NCI-H2081 (cell line): ENCODE measurements at places on chromosomes 2 and 18.

- DNase-seq, result peak; percentile 19
These were observed 25.9 kb downstream of the CD8A start for GRCh38 chr2:86764661-86765309.

DNA sequence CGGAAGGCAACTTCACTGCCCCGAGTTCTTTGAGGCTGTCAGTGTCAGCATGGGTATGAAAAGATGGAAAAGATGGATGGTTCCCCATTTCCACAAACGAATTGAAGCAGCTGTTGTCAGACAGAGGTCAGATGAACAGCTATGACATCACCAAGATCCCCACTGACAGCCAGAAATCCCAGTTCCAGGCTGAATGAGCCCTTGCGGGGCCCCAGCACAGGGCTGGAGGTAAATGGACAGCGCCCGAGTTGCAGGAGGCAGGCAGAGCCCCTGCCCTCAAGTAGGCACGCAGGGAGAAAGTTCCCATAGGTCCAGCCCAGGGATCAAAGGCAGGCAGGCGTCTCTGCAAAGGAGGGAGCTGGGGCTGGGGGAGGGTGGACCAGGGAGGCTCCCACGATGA lies 169.5 kb upstream of the AGAP1 start:
- DNase-seq, result no peak

- DNase-seq, result peak; percentile 98
These were observed 978.2 kb downstream of the CPS1 start for GRCh38 chr2:211534632-211535031.

- peak; percentile 10 for DNase-seq
These were observed at the start of gene NPAS2 for GRCh38 chr2:100819370-100820272. Gene NPAS2 (plus strand): TSS chr2:100820139. CDS start chr2:100904755, 84,616 bp downstream.

DNA sequence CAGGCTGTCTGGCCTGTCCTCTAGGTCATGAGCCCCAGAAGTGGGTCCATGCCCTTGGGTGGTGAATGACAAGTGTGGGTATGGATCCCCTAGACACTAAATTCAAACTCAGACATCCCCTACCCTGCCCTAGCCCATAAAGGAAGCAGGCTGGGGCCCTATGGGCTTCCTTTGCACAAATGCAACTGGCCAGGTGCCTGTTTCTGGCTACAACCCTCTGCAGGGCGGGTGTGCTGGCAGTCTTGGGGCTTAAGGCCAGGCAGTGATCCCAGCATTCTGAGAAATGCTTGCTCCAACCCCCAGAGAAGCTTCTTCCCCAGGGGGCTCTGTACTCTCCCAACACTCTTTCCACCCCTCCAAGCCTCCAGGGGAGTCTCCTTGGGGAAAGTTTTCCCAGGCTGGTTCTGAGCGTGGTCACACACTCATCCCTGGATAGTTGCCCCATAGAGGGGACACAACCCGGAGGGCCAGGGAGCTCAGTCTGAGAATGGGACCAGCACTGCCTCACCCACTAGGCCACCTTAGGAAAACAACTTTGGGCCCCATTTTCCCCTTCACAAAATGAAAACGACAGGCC lies 16.6 kb upstream of the ASPRV1 start:
- DNase-seq, result no peak

DNA sequence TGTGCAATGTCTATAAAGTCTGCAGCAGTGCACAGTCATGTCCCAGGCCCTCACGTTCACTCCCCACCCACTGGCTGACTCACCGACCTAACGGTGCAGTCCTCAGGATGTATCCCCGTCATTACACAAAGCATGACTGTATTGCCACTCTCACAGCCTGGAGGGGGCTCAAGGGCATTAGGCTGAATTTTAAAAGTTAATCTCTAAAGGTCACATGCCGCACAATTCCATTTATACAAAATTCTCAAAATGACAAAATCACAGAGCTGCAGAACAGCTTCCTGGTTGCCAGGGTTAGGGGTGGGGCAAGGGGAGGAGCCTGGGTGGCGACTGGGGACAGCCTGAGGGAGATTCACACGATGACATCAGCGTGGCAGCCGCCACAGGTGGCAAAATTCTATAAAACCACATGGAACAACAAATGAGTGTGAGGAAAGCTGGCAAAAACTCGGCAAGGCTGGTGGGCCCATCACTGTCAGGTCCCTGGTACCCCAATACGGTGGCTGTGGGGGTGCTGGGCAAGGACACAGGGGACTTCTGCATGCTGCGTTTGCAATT lies 97.6 kb downstream of the NDUFA10 start:
- DNase-seq, result no peak

DNA sequence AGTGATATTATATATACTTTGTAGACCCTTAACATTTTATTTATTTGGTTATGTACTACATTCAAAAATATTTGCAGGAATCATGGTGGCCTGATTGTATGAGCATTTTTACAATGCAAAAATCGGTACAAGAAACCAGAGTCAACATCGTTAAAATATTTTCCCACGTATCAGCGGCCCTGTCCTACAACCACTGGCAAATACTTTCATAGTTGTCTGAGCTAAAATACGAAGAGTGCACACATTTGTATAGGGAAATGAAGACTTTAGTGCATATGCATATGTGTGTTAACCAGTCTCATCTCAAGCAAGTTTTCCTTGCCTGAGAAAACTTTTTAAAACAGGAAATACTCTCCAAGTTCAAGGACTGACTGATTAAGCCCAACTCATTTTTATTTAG lies 35.9 kb downstream of the CCDC102B start:
- DNase-seq, result no peak

DNA sequence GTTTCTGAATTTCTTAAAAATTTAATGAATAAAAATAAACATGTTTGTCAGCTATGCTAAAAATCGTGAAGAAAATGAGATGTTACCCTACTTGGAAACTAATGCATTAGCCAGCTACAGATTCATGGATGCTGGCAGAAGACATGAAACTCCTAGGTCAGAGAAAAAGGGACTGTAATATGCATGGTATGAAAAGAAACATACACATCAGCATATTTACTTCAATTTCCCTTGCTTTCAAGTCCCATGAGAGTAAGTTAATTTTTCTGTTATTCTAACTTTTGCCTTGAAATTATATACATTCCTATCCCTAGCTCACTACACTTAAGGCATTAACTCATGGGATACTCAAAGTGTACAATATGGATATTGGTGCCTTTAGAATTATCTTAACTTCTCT lies 2041.4 kb upstream of the LRRTM1 start:
- DNase-seq, result no peak

DNA sequence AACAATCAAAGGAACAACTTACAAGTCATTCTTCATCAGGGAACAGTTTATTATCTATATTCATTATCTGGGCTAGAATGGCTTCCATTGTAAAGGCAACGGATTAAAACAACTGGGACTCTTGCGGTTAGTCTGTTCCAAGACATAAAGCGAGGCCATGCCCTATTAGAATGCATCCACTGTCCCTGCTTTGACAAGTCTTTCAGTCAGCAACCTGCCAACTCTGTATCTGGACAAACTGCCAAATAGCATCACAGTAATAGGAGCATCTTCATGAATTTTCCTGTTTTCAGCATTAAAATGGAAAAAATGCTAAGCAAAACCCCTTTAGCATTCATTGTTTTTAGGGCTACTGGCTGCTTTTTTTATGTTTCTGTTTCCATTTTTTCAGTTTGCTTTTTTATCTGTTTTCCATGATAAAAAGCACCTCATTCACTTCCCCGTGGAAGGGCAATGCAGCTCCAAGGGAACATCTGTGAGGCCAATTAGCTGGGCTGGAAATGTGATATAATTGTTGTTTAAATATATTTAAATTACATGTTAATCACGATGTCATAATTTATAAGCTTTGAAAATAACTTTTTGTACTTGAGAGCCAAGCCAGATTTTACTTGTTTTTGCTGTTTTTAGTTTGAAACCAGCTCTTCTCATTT lies 834.3 kb downstream of the CPS1 start:
- DNase-seq, result peak; percentile 60

- no peak for DNase-seq
These were observed 21.9 kb downstream of the SOCS6 start for GRCh38 chr18:70310560-70311320.

GRCh38 chr2:164203131-164203530 lies 418.2 kb downstream of the GRB14 start:
- no peak for DNase-seq

GRCh38 chr2:238719641-238720040 lies 128.2 kb upstream of the TWIST2 start:
- DNase-seq, result no peak

DNA sequence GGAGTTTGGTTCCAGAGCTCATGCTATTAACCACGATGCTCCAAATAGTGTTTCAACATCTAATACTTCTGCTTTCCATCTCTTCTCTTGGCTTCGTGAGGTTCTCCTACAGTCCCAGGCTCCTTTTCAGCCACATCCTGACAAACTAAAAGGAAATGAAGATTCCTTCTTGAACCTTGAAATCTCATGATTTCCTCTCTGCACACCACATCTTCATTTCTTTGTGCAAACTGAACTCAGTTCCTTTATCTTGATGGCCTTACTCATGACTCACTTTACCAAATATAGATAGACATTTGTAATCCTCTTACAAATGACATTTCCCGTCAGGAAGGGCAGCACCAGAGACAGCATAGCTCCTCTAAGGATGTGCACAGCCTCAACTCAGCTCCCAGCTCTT lies 50.0 kb upstream of the ITGA4 start:
- DNase-seq, result no peak

DNA sequence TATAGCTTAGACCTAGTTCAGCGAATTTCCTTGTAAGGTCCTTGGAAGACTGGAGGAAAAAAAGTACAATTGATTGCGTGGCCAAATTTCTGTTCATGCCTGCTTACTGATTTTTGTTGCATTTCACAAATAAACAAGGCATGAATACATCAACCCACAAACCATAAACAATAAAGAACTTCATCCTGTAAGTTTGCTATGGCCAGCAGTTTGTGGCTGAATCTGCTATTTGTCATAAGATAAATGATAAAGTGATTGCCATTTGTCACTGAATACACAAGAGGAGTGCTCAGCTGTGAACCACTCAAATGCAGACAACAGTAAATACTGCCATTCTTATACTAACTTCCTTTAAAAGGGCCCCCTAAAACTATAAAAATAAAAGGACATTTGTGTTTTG lies 259.5 kb downstream of the CCDC178 start:
- no peak for DNase-seq

DNA sequence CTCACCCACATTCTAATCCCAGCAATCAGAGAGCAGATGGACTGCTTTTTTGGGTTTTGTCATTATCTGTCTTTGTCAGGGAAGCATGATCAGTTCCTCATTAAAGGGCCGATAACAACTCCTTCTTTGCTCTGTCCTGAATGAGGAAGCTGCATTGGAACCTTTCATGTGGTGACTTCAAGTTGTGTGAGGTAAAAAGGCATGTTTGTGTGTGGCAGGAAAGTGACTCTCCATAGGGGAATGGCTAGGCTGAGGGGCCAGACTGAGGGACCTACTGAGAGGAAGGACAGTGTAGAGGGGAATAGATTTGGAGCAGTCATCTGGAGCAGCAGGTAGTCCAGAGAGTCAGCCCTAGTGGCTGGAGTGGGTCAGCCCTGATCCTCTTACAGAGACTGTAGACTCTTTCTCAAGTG lies 23.6 kb upstream of the LRRTM1 start:
- DNase-seq, result no peak

DNA sequence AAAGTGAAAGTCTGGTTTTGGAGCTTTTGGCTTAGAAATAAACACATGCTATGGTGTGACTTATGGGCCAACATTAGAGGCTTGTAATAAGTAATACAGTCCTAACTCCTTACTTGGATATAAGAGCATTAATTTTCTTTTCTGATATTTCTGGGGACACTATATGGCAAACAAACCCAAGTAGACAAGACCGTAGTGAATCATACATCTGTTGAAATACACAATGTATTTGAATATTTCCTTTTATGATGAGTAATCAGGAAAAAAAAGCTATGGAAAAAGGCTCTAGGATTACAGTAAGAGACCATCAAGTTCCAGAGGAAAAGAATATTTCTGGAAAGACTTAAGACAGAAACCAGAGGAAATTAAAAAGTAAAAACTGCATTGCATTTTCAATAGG lies 146.0 kb upstream of the CYP26B1 start:
- DNase-seq, result no peak

- DNase-seq, result peak; percentile 60
These were observed at the start of gene SIGLEC15 for GRCh38 chr18:45825258-45826044. Gene SIGLEC15 (plus strand): TSS chr18:45825675. CDS start chr18:45825729, 54 bp downstream.

DNA sequence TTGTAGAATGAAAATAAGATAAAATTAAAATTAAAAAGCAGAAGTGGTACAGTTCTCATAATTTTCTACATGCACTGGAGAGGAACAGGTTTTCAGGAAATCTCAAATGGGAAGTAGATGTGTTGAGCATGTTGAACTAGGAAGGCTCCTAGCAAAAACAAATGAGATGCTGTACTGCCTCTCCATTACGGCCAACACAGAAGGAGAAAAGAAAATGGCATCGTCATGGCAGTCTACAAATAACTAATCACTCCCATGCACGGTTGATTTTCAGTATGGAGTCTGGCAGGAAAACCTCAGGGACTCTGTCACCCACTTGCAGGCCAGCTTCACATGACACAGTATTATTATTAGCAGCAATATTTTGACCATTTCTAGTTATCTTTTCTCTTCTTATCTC lies 278.7 kb downstream of the NRXN1 start:
- peak; percentile 16 for DNase-seq

DNA sequence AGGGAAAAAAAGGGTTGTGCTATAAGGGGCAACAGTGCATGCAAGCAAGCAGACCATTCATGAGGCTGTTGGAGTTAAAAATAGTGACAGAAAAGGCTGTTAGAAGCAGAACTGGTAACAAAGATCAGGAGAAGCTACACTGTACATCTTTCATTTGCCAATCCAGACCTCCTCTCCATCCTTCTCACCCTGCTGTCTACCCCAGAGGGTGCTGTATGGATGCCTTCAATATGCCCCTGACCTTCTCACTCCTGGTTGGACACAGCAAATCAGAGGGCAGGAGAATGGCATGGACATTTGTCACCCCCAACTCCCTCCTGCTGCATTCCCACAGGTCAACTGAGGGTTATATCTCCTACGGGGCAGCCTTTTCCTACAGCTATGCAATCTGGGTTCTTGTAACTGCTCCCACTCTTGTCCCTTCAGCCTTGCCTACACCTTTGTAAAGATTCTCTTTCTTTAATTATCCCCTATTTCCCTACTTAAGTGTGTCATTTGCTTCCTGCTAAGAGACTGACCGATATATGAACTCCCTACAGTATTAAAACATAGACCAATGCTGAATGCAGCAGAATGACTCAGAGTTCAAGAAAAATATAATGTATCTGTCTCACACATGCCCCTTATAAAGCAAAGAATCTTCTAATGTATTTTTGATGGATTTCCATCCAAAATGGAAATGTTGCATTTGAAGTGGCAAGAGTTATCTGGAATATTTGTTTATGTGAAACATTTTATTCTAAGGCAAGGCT lies 169.2 kb upstream of the NCKAP5 start:
- DNase-seq, result no peak
